ENCODE measurements at places on chromosomes 16 and 17.

DNA sequence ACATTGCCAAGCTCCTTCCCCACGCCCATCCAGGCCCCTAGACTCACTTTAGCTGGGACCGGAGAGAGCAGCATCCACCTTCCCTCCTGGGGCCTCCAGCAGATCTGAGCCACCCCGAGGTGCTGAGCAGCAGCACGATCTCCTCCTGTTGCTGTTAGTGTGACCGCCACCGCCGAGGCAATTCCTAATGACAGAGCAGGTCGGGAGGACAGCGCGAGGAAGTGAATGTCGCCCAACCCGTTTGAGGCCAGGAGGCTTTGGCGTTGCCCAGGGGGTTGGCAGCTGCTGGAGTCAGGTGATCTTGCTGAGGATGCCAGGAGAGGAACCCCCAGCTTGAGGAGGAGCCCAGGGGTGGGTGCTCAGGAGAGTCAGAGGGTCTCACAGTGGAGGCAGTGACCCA lies at the start of gene RNF222:
Gene RNF222, minus strand, starts transcription at position 192 of the 400 bp plus-strand sequence. CDS start 4,366 bp downstream, outside the sequence.
- no peak for DNase-seq

DNA sequence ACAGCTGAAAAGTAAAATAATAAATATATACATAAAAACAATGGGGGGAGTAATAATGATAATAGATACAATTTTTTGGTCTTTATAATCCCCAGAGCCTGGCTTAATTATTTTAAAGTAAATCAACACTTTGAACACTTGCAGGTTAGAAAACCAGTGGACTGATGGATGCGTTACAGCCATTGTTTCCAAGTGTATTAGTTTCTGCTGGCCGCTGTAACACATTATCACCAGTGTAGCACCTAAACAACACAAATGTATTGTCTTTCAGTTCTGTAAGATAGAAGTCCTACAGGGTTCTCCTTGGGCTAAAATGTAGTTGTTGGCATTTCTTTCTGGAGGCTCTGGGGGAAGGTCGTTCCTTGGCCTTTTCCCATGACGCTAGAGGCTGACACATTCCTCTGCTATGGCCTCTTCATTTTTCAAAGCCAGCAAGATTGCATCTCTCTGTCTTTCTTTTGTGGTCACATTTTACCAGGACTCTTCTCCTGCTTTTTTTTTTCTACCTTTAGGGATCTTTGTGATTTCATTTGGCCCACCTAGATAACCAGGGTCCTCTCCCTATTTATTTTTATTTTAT lies 116.8 kb downstream of the WWOX start:
- DNase-seq: no peak

DNA sequence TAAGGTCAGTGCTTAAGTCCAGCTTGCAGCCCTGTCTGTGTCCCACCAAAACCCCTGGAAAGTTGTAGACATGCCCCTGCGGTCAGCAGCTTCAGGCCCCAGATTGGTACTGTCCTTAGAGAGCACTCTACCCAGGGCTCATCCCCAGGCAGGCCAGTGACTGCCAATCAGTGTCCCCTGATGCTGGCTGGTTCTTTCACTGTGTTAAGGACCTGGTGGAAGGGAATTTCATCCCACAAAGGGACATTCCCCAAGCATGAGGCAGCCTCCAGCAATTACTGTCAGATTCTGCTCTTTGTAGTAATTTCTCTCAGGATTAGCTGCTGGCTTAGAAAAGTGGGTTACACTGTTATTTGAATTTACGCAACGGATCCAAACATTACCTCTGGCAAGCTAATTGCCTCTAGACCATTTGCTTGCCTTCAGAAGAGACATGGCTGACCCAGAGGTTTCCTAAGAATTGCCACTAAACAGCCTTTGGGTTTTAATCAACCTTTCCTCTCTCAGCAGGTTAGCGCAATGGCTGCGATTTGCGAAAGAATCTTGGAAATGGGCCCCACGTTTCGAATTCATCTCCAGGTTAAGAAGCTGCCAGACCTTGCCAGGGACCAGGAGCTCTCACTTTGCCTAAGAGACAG lies 5.9 kb downstream of the IRX6 start:
- no peak for DNase-seq

- no peak for DNase-seq
These were observed 145.3 kb downstream of the IRF8 start for GRCh38 chr16:86044241-86044671.

- DNase-seq: no peak
These were observed 17.2 kb downstream of the SLC16A6 start for GRCh38 chr17:68273722-68274121.

DNA sequence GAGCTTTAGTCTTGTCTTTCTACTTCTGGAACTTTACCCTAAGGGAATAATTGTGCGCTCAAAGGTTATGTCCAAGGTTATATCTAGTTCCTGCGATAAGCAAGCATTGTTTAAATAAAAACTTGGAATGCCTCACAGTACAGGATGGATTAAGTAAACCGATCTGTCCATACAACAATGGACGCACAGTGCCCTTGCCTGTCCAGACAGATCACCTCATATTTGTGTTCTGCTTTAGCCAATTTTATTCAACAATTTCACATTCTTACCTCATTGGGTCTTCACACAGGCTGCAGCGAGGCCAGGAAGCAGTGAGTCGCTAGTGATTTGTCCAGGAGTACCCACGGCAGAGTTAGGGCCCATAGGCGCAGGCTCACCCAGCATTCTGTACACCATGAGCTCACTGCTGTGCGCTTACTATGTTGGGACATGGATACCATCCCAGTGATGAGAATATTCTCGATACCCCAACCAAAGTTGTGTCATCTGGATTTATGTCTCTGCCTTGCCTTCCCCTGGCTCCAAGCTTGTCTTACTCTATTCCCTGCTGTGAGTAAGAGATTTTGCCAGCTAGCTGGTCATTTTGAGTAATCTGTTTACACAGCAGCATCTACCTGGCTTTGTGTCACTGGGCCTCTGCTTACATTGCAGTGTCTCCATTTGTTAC lies 39.8 kb downstream of the USP43 start:
- DNase-seq: no peak

- DNase-seq: no peak
These were observed 379.6 kb upstream of the PSMD7 start for GRCh38 chr16:73916829-73917594.

GRCh38 chr17:10871914-10872313 lies 34.0 kb upstream of the PIRT start:
- DNase-seq: no peak

DNA sequence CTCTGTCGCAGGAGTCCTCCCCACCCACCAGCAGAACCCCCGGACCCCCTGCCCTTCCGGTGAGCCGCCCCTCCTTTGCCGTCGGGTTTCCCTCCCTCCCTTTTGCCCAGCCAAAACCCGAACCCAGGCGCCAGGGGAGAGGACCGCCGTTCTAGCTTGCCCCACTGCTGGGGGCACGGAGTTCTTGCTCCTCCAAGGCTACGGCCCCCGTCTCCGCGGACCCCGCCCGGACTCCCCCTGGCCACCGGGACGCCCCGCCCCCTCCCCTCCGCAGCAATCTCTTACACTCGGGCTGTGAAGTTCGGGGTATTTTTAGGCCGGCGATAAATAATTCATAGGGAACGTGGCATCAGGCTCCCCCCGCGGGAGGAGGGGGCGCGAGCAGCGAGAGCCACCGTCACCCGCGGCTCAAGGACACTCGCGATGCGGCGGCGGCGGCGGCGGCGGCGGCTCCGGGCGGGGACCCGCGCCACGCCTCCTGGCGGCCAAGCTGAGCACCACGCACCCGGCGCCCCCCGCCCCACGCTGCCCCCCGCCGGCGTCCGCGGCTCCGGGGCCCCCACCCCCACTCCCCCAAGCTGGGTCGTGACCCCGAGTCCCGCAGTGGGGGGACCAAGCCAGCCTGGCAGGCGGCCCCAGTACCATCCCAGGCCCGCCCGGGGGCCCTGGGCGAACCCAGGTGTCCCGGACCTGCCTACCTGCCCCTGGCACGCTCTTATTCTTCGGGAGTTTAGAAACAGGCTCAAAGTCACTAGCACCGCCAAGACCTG lies at the start of gene GRIN2C:
Gene GRIN2C, minus strand, starts transcription at position 427 of the 770 bp plus-strand sequence. CDS start 4,793 bp downstream, outside the sequence.
- DNase-seq: no peak

DNA sequence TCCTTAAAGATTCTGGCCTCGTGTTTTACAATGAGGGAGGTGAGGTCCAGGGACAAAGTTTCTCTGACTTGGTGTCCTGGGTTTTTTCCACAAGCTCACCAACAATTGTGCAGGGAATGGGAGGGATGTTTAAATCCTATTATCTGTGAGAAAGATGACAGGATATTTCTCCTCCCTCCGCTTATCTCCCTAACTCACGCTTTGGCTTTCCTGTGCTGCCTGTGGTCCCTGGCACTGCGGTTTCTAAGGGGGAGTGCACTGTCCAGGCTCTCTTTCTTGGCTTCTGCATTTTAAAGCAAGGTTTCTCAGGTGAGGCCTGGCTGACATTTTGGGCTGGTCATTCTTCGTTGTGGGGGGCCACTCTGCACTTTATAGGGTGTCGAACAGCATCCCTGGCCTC lies 16.4 kb downstream of the GGA3 start:
- DNase-seq: no peak

- no peak for DNase-seq
These were observed 13.4 kb downstream of the PDK2 start for GRCh38 chr17:50108556-50108955.

DNA sequence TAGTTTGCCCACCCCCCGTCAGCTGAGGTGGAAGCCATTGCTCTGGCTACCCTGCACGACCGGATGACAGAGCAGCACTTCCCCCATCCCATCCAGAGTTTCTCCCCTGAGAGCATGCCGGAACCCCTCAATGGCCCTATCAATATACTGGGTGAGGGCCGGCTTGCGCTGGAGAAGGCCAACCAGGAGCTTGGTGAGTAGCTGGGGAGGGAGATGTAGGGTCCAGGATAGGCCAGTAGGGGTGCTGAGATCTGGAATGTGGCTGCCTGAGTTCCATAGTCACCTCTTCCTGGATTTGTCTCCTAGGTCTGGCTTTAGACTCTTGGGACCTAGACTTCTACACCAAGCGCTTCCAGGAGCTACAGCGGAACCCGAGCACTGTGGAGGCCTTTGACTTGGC lies 6.4 kb downstream of the PFAS start:
- DNase-seq: no peak

- DNase-seq: no peak
These were observed 4.3 kb upstream of the CLEC19A start for GRCh38 chr16:19281246-19281645.

- no peak for DNase-seq
These were observed 96.3 kb downstream of the WWOX start for GRCh38 chr16:78195797-78196196.

- no peak for DNase-seq
These were observed 65.2 kb downstream of the TNFRSF13B start for GRCh38 chr17:16906680-16907079.

DNA sequence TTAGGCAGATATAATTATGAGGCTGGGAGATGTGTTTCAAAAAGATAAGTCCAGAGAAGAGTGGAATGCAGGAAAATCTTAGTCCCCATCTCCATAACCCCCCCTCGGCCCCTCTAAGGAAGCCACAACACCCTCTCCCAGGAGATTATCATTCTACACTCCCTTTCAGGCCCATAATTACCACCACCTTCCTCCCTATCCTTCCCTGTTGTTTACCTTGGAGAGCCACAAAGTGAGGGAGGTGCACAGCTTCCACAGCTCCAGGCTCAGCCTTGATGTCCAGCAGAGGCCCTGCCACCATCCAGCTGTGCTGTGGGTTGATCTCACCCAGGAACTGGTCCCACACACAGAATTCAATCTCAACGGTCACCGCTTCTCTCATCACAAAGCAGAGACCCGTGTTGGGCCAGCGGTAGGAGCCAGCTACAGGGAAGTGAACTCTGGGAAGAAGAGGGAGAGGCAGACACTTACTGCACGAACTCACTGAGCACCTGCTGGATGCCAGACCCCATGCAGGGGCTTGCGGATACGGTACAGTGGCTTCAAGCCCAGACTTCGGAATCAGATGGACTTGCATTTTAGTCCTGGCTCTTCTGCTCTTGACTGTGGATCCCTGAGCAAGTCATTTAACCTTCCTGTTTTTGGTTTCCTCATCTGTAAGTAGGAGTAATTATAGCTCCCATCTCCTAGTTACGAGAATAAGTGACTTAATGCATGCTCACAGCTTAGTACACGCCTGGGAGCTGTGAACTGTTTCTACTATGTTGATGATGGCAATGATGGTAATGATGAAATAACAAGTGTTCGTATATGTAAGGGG lies 44.1 kb downstream of the MIS12 start:
- DNase-seq: no peak

- no peak for DNase-seq
These were observed 18.6 kb downstream of the FLOT2 start for GRCh38 chr17:28878981-28879380.

- no peak for DNase-seq
These were observed 436.4 kb downstream of the SOX9 start for GRCh38 chr17:72556944-72557826.

GRCh38 chr17:55833306-55833705 lies 82.5 kb downstream of the PCTP start:
- no peak for DNase-seq

DNA sequence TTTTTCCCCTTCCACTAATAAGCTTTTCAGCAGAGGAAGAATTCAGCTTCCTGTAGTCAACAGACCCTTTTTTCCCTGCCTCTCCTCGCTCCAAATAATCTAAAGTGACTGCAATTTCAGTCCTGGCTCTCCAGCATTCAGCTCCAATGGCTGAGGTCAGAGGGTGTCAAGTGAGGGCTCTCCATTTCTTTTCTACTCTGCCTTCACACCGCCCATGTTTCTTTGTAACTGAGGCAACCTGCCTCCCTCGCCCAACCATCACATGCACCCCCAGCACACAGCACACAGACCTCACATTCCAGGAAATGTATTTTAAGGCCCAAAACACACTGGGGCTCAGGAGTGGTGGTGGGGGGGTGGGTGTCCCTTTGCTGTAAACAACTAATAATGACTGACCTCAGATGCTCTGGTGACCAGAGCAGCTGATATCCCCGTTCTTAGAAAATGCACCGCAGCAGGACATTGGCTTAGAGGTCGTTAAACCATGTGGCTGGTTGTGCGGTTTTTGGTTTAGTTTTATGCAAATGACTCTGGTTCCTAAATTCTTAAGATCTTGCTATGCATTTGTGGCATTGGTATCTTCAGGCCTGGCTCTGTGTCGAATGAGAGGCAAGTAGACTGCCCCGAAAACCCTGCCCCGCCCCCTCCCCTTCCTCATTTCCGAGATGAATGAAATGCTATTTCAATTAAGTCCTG lies 203.6 kb downstream of the ZFHX3 start:
- no peak for DNase-seq

DNA sequence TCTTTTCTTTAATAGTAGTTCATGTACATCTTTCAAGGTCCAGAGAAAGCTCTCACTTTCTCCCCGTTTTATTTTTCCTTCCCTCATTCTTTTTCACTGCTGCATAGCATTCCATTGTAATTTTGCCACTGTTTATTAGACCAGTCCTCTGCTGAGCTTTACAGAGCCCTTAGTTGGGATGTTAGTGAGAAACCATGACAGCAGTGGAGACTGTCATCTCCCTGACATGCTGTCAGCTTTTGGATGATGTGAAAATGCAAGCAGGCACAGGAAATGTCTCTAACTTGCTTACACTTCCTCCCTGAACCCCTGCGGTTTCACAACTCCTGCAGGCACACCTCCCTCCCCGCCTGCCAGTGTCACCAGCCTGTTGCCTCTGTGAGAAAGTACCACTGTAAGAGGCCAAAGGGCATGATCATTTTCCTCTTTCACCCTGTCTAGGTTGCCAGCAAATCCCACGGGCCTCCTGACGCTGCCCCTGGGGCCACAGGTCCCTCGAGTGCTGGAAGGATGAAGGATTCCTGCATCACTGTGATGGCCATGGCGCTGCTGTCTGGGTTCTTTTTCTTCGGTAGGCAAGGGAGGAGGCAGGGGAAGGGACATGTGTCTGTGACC lies at the start of gene ITGAL:
Gene ITGAL, plus strand, starts transcription at position 415 of the 615 bp plus-strand sequence. Its CDS starts 96 bp downstream, at position 511.
- peak; percentile 9 for DNase-seq
